Fibroblast of skin of scalp (primary cell): ENCODE measurements at places on chromosomes 2 and 18.

DNA sequence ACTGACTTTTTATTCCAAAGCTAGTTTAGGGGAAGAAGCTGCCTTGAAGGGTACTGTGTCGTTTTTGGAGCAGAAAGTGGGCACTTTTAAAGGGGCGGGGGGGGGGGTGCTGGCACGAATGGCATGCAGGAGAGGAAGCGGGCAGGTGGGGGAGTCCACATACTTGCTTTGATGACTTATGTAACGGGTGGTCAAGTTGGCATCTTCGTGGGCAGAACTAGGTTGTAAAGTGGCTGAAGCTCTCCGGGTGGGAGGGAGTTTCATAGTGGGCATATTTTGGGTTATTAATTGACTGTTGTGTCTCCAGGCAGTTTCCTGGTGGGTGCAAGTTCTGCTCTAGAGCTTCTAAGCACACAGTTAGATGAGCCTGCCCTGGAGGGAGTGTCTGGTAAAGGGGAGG, 19.9 kb downstream of the PCARE start:
- DNase-seq, result no peak

DNA sequence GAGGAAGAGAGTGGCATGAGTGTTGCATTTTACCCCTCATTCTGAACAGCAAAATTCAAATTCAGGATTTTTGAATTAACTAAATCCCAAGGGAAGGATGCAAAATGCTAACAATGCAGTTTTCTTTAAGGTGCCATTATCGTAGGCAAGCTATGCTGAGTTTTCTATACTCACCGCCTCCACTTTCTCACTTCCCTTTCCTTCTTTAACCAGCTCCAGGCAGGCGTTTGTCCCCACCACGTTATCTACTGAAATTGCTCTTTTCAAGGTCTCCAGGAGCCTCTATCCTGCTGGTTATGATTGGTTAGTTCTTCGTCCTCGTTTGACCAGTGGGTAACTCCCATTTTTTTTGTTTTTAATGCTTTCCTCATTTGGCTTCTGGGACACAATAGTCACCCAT, 1.8 kb upstream of the CPO start:
- no peak for DNase-seq

DNA sequence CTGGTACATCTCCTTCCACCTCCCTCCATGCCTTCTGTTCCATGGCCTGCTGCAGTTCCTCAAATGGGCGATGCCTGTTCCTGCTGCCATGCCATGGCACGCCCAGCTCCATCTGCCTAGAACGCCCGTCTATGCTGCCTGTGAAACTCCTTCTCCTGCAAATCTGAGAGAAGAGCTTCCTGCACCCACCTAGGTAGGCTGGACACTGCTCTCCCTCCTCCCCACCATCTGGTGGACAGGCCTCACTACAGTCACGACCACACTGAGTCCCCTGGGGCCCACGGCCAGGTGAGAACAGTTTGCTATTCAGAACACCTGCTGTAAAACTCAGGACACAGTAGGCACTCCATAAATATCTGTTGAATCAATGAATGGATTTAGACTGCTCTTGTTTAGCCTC, 92.4 kb downstream of the LAMA1 start:
- DNase-seq, result no peak

- DNase-seq, result peak; percentile 34
Observed at GRCh38 chr2:29129586-29130281, 14.5 kb downstream of the CLIP4 start.

- DNase-seq, result no peak
Observed at GRCh38 chr2:201781557-201782051, 871 bp upstream of the ALS2 start.

- DNase-seq, result peak; percentile 64
Observed at GRCh38 chr2:209771474-209772289, at the start of gene UNC80. UNC80 (plus strand) TSS chr2:209771832; CDS start chr2:209772073, 241 bp downstream.

DNA sequence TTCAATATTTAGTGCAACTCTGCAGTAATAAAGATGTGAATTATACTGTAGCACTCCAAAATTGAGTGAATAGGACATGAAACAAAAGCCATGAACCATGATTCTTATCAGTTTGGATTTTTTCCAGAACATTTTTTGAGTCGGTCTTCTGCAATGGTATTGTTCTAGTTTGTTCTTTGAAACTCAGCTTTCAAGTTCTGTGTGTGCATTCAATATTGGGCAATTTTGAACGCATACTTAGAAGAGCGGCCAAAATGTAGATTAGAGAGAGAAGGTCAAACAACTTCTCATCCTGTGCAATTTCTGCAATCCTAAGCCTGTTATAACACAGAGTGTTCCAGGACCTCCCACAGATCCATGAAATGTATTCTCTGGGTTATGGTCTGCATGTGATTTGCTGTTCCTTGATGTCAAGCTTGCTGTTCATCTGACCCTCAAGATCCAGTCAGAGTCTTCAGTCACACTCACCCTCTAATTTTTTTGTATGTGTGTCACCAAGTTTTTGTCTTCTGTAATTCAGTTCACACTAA, 48.3 kb downstream of the TSPYL6 start:
- peak; percentile 57 for DNase-seq

- no peak for DNase-seq
Observed at GRCh38 chr2:172013396-172013795, 13.6 kb downstream of the METAP1D start.

DNA sequence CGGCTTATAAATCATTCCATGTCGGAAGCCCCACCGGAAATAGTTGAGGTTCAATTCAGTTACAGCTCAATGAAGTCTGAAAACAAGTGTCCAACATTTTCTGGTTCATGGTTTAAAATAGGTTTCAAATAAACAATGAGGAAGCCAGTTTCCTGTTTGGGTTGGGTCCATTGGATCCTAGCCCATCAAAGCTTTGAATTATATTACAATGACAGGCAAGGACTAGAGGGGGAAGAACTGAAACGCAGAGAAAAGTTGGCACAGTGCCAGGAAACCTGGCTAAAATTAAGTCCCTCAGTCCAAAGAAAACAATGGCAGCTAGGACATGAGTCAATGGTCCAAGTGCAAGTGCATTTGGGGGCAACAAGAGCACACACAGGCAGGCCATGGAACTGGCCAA, 32.0 kb downstream of the SLC14A1 start:
- peak; percentile 50 for DNase-seq

GRCh38 chr2:5825686-5826085, 133.5 kb downstream of the SOX11 start:
- no peak for DNase-seq

GRCh38 chr2:14909795-14910194, 277.3 kb downstream of the LRATD1 start:
- DNase-seq, result no peak

DNA sequence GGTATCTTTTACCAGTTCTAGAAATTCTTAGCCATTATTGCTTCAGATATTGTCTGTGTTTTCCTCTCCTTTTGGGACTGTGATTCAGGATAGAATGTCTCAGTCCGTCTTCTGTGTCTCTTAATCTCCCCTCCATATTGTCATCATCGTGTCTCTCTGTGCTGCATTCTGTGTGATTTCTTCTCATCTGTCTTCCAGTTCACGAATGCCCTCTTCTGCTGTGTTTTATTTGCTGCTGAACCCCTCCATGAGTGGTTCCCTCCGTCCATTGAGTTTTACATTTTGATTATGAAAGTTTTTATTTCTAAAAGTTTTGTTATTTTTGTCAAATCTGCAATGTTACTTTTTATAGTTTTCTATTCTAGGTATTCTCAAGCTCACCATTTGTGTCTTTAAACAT, 11.7 kb downstream of the D2HGDH start:
- DNase-seq, result no peak

DNA sequence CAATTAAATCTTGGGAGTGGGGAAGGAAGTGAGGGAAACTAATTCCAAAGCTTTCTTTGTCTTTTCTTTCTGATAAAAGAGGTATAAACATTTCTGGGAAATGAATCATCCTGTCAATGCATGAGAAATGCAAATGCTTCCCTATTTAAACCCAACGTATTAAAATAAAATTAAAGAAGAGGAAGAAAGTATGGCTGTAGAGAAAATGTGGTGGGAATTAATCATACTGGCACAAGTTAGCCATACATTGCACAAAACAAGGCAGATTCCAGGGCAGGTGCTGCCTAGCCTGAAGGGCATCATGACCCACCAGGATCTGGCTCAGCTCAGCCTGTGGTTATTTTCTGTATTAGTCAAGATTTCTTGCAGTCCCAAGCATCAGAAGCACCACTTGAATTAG, 338.0 kb downstream of the NYAP2 start:
- peak; percentile 18 for DNase-seq

- DNase-seq, result no peak
Observed at GRCh38 chr18:7436166-7436565, 130.9 kb upstream of the PTPRM start.

DNA sequence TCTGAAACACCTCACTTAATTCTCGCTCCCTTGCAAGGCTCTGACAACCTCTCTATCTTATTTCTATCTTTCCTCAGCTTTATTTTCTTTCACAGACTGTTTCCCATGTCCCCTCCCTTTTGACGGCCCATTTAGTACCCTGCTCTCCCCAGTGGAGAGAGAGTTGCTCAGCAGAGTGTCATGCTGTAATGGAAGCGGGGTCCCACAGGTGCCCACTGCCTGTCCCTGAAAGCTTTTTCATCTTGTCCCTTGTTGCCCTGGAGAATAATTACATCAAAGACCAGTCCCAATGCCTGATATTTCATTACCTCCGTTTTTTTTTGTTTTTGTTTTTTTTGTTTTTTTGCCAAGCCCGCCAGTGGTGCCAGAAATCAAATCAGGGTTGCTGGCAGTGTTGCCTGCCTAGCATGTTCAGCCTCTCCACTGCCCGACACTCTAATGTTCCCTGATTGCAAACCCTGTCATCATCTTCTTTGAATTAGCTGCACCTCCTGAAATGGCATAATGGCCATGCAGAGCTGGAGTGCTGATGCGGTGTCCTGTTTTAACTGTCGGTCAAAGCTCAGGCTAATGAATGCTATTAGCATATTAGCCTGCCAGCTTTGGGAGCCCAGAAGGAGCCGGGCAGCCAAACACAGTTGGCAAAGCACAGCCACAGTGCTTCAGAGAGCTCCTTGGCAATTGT, 71.2 kb upstream of the CAVIN2 start:
- DNase-seq, result no peak

DNA sequence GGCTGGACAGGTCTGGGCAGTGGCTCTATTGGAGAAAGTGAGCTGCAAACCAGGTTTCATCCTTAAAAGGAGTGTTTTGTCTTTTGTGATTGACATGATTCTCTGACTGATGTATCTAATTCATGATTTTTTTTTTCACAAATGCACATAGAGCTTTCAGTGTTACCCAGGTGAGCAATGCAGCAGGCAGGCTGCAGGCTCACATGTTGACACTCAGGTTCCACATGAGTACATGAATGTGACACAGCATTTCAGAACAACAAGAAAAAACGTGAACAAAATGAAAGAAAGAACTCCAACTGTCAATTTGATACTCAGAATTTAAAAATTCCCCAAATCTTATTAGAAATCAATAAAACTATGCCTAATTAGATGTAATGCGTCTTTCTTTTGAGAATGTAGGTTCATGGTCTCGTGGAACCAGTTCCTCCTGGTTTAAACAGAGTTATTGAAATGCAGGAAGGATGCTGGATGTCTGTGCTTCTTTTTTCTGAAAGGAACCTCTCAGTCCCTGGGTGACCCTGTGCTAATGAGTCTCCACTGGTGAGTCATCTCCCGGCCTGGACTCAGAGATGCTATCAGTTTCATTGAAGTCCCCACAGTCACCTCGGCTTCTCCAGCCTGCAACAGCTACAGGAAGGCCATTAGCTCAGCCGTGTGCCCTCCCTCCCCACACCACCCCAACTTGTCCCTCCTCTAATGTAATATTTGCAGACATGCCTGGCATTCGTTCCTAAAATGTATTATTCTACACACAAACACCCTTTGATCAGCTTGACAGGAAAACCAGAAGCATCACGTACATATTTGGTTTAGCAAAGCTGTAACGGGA, 430.4 kb downstream of the LPIN1 start:
- peak; percentile 63 for DNase-seq

DNA sequence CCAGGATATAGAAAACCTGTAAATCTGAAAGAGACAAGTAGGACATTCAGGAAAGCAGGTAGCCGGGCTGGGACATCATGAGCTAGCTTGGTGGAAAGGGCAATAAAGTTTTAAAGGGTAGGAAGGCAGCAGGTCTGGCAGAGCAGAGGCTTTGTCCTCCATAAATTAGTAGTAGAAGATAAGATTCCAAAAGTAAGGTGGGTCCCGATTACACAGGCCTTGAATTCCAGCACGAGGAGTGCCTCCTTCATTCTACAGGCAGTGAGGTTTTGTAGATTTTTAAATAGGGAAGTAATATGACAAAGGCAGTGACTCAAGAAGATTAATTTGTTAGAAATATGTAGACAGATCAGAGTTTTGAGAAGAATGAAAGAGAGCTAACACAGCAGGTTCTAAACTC, 160.7 kb downstream of the DTNB start:
- no peak for DNase-seq

DNA sequence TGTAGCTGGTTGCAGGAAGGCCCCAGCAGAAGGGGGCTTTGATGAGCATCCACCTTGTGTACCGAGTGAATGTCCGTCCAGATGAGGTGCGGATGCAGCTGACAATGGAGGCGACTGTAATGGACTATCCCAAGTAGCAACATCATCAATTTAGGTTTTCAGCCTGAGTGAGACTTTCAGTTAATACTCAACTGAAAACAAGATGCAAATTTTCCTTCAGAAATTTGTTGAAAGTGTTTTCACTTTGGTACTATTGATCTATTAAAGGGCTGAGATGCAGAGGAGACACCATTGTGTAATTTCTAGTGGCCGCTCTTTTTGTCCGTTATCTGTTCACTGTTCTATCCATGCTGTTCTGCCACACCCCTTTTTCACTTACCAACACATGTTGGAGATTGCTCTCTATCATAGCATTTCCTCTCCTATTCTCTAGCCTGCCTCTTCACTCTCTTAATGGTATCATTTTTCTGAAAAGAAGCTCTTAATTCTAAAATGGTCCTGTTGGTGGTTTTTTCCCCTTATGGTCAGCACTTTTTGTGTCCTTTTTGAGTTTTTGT, 12.0 kb upstream of the CASP8 start:
- DNase-seq, result no peak

DNA sequence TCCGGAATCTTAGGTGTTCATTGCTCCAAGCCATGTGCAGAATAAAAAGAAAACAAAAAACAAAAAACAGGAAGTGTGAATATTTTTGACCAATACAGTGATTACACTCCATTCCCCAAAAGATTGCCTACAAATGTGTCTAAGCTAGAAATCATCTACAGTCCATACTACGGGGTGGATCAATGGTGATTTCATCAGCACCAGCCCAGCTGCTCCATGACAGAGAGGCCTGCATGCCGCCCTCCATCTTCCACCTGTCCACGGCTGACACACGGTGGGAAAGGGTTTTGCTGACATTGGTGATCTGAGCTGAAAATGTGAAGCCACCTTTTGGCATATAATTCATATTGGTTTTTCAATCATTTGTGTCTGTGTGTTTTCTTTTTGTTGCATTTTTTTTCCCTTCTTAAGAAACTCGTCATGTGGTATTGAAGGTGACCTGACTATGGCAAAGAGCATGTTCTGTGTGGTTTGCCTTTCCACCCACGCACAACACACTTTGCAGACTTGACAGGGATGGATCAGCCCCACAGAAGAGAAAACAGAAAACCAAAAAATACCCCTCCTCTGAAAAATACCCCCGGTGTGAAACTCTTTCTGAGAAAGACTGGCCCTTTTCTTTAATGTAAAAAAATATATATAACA, 533.1 kb downstream of the RNF144A start:
- no peak for DNase-seq

GRCh38 chr2:85668009-85668856, at the start of gene SFTPB:
SFTPB (minus strand) TSS chr2:85668199; CDS start chr2:85668183, 16 bp downstream.
- DNase-seq, result peak; percentile 68
